ENCODE measurements at places on chromosomes 11 and 22. TPM values are rescaled to one million over a fixed set of nuclear protein-coding genes. Genes with fewer than 3 reads are reported as not detected.

FAM111B gene
- 0.31 TPM for total RNA-seq

FXYD2 gene
- not detected for total RNA-seq

CCDC73 gene
- total RNA-seq: not detected

CALCA gene
- total RNA-seq: not detected

PDGFD gene
- 73.8 TPM for total RNA-seq

CCDC87 gene
- 0.44 TPM for total RNA-seq

CDCA5 gene
- total RNA-seq: 2.6 TPM

MS4A6E gene
- total RNA-seq: not detected

FREY1 gene
- not detected for total RNA-seq

VPREB3 gene
- not detected for total RNA-seq

FAM76B gene
- total RNA-seq: 8.0 TPM

MRGPRX4 gene
- total RNA-seq: not detected

DDIAS gene
- total RNA-seq: 0.62 TPM

MPEG1 gene
- total RNA-seq: not detected

KRTAP5-9 gene
- total RNA-seq: not detected

TEX12 gene
- total RNA-seq: 0.31 TPM

HTR3B gene
- not detected for total RNA-seq

GRAMD4 gene
- 10.2 TPM for total RNA-seq

CDC42EP2 gene
- 27.3 TPM for total RNA-seq

CKAP5 gene
- total RNA-seq: 40.5 TPM

TPBGL gene
- 1.8 TPM for total RNA-seq

HSPB2 gene
- total RNA-seq: 0.94 TPM

Measured in cardiac ventricle fibroblast (primary cell).